ENCODE measurements at places on chromosomes 2 and 18.

- DNase-seq, result peak; percentile 38
Measured at GRCh38 chr2:40095000-40095399, 315.9 kb upstream of the THUMPD2 start.

- no peak for DNase-seq
Measured at GRCh38 chr18:31057051-31057450, 14.5 kb upstream of the DSC3 start.

DNA sequence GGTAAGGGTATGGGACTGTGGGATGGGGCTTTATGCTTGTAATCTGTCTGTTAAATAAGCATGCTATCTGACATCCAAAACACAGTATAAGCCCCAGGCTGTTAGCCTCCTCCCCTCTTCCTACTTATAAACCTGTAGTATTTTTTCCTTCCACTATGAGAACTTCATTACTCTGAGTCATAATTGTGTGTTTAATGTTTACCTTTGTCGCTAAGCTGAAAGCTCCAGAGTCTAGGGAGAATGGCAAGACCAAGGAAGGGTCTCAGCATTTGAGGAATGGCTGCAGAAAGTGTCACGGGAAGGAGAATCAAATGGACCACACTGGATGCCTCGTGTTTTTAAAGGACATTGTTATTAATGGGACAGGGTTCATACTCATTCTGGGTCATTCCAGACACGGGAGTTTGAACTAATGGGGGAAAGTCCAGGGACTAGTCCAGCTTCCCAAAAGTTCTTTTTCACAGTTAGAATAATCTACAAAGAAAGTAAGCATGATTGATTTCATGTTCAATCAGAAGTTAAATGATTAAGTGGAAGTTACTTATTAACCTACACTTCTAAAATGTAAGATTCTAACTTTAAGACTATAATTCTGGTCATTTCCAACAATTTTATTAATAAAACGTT is 292.2 kb downstream of the AFF3 start:
- peak; percentile 58 for DNase-seq

DNA sequence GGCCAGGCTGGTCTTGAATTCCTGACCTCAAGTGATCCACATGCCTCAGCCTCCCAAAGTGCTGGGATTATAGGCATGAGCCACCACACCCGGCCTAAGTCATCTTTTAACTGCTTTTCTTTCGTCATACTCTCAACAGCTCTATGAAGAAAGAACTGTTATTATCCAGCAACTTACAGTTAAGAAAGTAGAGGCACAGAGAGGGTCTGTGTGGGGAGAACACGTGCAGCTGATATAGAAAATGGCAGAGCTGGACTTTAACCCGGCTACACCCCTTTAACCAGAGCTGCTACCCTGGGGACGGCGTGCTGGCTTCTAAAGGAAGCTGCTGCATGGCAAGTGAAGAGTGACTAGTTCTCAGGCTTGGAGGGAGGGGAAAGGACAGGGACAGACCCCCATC is 25.5 kb downstream of the IGFBP2 start:
- no peak for DNase-seq

- DNase-seq, result no peak
Measured at GRCh38 chr18:11147371-11147951, 1.9 kb downstream of the PIEZO2 start.

Measured in HT1080 (cell line).